ENCODE measurements at places on chromosomes 6 and 20.

DNA sequence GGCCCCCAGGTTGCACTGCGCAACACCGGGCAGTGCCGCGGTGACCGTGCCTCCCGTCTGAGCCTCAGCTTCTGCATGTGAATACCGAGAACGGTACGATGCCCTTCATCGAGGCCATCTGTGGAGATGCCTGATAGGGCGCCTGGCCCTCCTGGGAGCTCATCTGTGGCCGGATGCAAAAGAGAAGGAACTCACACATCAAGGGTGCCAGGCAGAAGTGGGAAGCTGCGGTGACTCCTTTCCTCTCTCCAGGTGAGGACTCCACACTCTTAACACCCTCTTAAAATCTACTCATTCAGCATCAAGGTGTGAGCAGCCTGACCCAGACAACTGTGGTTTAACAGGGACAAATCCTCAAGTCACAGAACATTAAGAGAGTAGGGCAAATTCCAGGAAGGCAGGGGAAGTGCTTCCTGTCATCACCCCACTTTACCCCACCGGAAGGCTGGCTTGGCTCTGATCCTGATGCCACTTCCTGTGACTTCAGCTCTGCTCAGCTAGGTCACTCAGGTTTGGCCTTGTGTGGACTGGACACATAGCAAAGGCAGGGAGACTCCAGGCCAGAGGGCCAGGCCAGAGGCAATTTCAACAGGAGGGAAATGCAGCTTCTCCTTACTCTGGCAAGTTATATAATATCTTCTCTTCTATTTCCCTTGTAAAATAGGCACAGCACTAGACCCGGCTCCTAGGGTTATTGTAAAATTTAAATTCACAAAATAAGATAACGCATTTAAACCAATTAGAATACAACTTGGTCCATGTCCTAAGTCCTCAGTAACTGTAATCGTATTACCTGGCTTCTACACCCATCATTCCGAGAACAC is 69.4 kb downstream of the CPNE5 start:
- no peak for DNase-seq

- peak; percentile 82 for DNase-seq
Observed at GRCh38 chr6:111482959-111483735, at the start of gene REV3L. Gene REV3L, minus strand, starts transcription at chr6:111483218. Its CDS starts 330 bp downstream, at chr6:111482888.

- DNase-seq: no peak
Observed at GRCh38 chr20:2917266-2917665, 44.0 kb downstream of the PTPRA start.

GRCh38 chr6:16542070-16542469 is 219.2 kb downstream of the ATXN1 start:
- no peak for DNase-seq

DNA sequence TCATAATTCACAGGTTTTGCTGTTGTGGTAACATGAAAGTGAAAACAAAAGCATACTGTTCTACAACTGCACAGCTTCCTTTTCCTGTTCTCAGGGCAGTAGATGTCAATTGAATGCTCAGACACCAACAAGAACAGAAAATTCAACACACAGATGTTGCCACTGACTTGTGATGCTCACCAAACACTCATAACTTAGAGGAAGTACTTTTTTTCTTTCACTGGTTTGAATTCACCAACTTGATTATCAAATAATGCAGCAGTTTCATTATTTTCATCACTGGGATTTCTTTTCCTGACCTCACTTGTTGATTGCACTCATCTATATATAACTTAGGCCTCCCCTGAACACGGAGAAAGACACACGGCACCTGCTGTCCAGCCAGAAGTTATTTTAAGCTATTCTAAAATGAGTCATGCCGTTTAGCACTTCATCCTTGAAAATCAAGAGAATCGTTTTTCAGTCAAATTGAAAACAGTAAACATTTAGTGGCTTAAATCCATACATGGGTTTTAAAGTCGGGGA is 949 bp downstream of the TXLNB start:
- DNase-seq: no peak

DNA sequence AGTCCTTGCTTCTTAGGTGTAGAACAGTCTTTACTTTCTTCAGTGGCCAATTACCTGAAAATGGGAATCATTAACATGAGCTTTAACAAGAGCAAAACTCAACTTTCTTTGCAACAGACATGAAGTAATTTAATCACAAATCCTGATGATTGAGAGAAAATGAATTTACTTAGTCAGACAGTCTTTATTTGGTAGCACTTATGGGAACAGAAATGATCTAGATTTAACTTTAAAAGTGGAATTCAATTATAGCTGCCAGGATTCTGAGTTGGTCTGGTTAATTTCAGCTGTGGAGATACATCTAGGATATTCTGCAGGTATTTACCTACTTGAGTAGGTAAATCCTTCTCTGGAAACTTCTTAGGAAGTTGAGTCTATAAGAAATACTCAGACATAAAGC is 444.3 kb upstream of the PLCB4 start:
- no peak for DNase-seq

DNA sequence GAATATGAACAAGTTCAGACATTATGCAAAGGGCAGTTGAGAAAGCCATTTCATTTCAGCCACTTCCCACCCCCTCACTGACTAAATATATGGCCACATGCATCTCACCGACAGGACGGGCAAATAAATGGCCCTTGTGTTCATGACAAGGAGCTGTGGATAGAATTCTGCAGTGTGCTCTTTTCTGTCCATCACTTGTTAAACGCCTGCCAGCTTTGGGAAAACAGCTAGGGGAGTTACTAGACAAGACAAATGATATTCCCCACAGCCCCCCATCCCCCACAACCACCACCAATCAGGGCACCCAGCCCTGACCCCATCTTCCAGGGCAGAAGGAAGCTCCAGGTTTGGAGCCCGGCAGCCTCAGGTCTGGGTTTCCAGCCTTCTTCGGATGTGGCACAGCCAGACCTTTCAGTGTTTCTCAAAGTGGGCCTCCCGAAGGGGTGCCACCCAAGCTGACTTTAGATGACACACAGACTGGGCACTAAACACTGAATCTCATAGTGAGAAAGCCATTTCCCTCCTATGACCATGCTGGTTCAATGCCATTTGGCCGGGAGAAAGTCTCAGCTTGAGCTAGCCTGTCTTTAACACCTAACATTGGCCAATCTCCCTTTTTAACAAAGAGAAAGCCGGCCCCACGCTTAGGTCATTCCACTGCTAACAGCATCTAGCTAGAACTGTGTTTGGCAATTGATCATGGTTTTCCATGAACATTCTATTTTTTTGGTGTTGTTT is 4.0 kb upstream of the RIPOR3 start:
- no peak for DNase-seq

- no peak for DNase-seq
Observed at GRCh38 chr6:168578036-168578435, 137.1 kb downstream of the SMOC2 start.

DNA sequence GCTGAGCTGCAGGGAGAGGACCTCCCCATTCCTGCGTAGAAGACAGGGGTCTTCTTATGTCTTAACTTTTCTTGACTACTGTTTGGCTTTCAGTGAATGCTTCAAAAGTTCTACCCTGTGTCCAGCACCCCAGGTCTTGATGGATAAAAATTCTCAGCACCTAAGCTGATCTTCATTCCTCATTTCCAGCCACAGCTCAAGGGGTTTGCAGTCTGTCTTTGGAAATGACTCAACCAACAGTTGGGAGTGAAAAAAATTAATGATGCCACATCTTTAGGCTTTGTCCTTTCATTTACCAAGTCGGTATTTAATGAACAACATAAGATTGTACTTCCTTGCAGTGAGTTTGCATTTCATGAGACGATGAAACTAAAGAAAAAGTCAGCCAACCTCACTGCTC is 40.3 kb downstream of the PRDM1 start:
- DNase-seq: no peak

GRCh38 chr6:24149836-24150235 is 23.8 kb downstream of the NRSN1 start:
- no peak for DNase-seq

- no peak for DNase-seq
Observed at GRCh38 chr6:165487950-165488349, 175.1 kb downstream of the PDE10A start.

DNA sequence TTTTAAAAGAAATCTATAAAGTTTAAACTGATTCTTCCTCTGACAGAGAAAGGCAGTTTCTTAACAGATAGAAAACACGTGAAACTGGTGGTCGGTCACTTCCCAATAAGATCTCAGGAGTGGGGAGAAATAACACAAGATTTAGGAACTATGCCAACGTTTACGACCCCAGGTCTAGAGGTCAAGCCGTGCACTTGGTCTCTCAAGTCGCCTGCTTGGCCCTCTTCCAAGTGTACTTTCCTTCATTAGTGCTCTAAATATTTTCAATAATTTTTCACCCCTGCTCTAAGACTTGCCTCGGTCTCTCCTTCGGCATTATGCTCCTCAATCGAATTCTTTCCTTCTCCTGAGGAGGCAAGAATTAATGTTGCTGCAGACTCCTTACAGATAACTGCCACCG is 61.7 kb downstream of the TRIM27 start:
- DNase-seq: no peak

Measured in NCI-H460 (cell line).